ENCODE measurements at places on chromosomes 11 and 22. TPM values are rescaled to one million over a fixed set of nuclear protein-coding genes. Genes with fewer than 3 reads are reported as not detected.

Gene FGF4
- not detected for total RNA-seq

Gene PLEKHA7
- total RNA-seq: 6.6 TPM

Gene OR4C6
- not detected for total RNA-seq

Gene MIOX
- total RNA-seq: 0.29 TPM

Gene OR56B4
- not detected for total RNA-seq

Gene OR8K1
- not detected for total RNA-seq

Gene OR51T1
- total RNA-seq: not detected

Gene OR2AT4
- not detected for total RNA-seq

Gene OR4C46
- total RNA-seq: not detected

Gene SHISA8
- 2.3 TPM for total RNA-seq

Gene ENTHD1
- total RNA-seq: 0.34 TPM

Gene DERL3
- total RNA-seq: 5.4 TPM

Gene TCIRG1
- total RNA-seq: 138 TPM

Gene KLHL35
- total RNA-seq: 0.77 TPM

Gene GAL
- total RNA-seq: 2.2 TPM

Gene APOBEC3H
- 6.8 TPM for total RNA-seq
